ENCODE measurements at places on chromosomes 1 and 21.

GRCh38 chr1:23718482-23718881 lies 24.8 kb upstream of the ELOA start:
- no peak for DNase-seq

DNA sequence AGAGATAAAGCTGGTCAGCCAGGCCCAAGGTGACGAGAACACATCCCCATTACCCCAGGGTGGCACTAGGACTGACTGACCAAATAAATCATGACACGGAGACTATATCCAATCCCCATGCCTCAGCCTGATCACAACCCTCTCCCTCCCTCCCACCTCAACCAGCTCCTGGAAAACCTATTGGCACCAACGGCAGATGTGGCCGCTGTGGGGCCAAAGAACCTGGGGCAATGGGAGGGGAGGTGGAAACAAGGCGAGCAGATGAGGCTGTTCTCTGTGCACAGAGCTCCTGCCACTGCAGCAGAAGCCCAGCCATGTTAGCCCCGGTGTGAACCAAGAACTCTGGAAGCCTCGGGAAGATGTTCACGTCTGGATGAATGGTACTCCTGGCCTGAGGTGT lies 77.6 kb downstream of the CD247 start:
- no peak for DNase-seq

GRCh38 chr21:36429947-36430546 lies 44.9 kb downstream of the CHAF1B start:
- DNase-seq, result no peak

DNA sequence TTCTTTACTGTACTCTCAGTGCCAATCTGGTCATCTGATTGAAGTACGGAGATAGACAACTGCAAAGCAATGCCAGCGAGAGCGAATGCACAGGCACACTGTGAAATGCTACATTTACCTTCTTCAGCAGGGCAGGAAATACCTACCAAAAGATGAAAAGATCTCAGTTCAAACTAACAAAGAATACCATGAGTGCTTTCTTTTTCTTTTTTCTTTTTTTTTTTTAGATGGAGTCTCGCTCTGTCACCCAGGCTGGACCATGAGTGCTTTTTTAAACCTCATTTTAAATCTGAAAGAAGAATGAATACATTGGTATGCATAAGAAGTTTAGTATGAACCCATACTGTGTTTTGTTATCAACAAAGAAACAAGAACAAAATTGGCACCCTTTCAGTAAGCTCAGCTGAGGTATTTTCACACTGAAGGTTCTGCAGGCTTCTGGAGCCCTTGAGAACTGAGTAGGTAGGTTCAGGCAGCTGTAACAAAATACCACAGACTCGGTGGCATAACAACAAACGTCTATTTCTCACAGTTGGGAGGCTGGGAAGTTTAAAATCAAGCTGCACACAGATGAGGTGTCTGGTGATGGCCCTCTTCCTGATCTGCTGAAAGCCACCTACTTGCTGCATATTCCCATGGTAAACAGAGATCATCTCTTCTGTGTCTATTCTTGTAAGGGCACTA lies 1.7 kb upstream of the CHI3L2 start:
- no peak for DNase-seq

DNA sequence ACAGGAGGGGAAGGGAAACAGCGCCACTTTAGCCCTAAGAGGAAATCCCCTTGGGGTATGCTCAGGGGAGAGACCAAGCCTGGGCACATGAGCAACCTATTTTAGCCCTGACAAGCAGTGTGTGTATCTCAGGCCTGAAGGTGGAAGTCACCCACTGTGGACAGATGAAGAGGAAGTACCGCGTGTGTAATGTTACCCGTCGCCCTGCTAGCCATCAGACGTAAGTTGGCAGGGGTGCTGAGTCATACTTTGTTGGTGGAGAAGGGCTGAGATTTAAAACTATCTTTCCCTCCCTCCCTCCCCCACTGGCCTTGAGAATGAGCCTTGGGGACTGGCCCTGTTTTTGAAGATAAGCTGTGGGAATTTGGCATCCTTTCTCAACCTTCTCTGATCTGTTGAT lies 11.2 kb downstream of the AGO1 start:
- DNase-seq, result no peak

DNA sequence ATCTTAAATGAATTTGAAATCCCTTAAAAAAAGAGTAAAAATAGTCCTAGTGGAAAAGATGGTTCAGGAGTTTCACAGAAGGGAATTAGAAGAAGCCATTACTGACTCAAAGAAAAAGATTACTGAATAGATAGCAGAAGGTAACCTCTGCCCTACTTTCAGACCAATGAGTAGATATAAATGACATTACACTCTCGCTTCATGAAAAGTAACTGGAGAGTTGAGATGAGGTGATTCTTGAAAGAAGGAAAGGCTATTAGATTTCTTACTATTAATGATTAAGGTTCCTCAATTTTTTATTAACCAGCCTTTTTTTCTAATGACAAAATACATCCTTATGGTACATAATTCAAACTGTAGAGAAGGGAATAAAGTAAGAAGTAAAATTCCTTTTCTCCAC lies 28.3 kb downstream of the CCN1 start:
- DNase-seq, result no peak

DNA sequence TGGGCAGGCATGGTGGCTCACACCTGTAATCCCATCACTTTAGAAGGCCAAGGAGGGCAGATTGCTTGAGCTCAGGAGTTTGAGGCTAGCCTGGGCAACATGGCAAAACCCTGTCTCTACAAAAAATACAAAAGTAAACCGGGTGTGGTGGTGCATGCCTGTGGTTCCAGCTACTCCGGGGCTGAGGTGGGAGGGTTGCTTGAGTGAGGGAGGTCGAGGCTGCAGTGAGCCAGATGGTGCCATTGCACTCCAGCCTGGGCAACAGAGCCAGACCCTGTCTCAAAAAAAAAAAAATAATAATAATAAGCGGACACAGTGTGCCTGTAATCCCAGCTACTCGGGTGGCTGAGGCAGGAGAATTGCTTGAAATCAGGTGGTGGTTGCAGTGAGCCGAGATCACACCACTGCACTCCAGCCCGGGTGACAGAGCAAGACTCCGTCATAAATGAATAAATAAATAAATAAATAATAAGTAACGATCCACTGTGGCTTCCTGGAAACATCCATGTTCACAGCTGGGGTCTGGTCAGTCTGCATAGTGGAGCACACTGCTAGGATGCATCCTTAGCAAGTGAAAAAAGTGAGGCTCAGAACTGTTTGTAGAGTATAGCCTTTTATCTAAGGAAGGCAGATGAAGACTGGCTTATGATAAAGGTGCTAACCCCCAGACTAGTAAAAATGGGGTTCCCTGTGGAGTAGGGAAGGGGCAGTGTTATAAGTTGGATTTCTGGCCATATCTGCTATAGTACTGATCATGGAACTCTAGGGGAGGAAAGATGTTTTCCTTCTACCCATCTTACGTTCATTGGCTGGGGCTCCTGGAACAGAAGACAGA lies 15.7 kb downstream of the PKNOX1 start:
- no peak for DNase-seq

- DNase-seq, result no peak
Observed at GRCh38 chr1:109161858-109162606, 48.1 kb downstream of the ELAPOR1 start.
